Activated CD4-positive, alpha-beta T cell treated with anti-CD3 and anti-CD28 coated beads, Interleukin-2, amount 50 U/mL, for 16 hours (primary cell): ENCODE measurements at places on chromosomes 3 and 15.

DNA sequence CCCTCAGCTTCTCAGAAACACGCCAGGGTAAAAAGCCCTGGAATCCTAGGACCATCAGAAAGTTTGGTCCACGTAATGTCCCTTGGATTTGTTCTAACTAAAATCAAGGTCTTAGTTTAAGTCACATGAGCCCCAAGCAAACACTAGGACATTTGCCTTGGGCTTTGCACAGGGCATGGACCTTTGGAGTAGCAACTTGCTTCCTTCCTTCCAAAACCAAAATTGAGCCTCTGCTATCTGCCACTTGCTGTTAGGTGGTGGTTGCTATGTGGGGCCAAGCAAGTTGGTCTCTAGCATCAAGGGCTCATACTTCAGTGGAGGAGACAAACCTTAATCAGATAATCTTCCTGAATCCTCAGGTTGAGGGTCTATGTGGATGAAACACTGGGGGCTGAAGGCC lies 4.0 kb upstream of the DAG1 start:
- DNase-seq: no peak

DNA sequence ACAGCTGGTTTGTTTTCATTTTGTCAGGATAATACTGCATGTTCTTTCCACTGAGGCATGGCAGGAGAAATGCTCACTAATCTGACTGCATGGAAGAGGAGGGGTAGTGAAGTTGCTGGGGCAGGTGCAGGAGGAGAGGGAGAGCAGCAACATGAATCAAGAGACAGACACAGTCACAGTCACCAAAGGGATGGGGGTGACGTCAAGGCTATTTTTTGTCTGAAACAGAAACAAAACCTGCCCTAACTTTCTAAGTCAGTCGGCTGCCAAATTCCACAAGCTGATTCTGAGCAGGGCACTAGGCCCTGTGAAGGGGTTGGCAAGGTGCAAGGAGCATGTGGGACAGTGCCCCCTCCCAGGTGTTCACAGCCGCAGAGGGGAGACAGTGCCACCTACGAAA lies 186.6 kb upstream of the NSMCE3 start:
- no peak for DNase-seq

DNA sequence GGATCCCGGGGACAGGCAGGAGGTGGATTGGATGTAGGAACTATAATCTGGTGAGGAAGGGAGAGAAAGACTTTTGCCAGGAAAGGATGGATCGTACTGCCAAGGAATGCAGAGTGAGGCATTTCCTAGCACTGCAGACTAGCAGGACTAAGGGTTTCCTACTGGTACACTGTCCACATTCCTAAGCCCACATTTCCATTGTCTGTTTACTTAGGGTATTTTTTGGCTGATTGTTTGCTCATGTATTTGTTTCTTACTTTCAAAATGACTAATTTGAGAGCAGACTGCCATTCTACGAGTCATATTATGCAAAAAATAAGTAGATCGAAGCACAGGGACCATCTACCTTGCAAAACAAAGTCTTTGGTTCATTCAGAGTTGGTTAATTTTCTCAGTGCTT lies 1029.5 kb upstream of the NR2F2 start:
- DNase-seq: peak; percentile 14

GRCh38 chr3:17913359-17913758 lies 170.9 kb upstream of the TBC1D5 start:
- no peak for DNase-seq

DNA sequence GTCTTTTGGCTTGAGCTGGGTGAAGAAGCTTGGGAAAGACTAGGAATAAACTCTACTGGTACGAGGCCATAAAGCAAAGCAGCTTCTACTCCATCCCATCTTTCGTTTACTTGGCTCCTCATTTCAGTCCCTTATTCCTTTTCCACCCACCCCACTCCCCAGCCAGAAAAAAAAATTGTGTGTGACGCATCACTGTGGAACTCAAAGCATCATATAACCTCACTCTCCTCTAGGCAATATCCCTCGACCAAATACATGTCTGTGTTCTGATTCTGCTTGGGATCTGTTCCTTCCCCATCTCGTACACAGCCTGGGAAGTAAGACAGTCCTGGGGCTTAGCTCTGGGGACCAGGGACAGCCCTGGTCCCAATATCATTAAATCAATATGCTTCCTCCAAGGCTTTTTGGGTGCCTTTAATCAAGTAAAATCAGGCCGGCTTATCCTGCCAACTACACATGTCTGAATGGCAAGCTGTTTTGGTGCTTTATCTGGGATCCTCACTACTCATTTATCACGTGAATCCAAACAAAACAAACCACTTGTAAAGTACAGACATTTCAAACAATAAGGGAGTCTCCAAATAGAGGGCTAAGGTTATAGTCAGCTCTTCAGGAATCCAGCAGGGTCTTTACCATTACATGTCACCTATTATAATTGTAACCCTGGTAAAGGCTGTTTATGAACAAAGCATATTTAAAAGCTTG lies 74.9 kb upstream of the ZBED2 start:
- no peak for DNase-seq

GRCh38 chr3:8996216-8996615 lies 32.9 kb upstream of the RAD18 start:
- DNase-seq: no peak

- DNase-seq: no peak
Observed at GRCh38 chr15:61946778-61947177, 113.5 kb downstream of the VPS13C start.

- DNase-seq: peak; percentile 27
Observed at GRCh38 chr3:184284696-184285095, 8.9 kb downstream of the ECE2 start.

GRCh38 chr3:48014358-48014757 lies 1.9 kb downstream of the MAP4 start:
- no peak for DNase-seq

- DNase-seq: no peak
Observed at GRCh38 chr15:42498212-42499068, 3.0 kb downstream of the SNAP23 start.

- no peak for DNase-seq
Observed at GRCh38 chr3:64291345-64291744, 66.1 kb upstream of the PRICKLE2 start.

GRCh38 chr15:33132233-33132580 lies 62.3 kb downstream of the FMN1 start:
- no peak for DNase-seq

DNA sequence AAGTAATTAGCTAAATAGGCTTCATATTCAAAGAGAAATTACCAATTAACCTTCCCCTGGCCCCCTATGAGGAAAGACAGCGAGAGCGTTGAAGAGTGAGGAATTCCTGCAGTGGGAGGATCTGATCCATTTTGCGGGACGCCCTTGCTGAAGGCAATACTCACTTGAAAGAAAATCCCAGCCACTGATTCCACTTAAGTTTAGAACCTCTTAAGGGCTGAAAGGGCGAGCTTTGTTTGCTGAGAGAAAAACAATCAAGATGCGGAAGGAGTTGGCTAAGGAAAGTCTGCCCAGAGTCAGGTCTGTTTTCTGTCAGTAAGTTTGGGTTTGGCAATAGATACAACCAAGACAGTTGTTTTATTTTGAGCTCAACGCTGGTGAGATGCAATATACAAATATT lies 102.8 kb upstream of the GBE1 start:
- no peak for DNase-seq

DNA sequence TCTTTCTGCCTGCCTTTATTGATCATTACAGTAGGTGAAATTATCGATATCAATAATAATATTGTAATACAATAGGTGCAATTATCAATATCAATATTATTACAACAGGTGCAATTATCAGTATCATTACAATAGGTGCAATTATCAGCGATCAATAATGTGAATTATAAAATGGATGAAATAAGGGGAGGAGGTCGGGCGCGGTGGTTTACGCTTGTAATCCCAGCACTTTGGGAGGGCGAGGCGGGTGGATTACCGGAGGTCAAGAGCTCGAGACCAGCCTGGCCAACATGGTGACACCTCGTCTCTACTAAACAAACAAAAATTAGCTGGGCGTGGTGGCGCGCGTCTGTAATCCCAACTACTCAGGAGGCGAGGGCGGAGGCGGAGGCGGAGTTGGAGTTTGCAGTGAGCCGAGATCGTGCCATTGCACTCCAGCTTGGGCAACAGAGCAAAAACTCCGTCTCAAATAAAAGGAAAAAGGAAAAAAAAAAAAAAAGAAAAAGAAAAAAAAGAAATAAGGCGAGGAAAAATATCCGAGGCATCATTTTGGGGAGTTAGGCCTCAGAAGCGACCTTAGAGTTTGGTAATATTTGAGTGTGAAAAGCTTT lies 611 bp upstream of the BNIP2 start:
- DNase-seq: peak; percentile 73

DNA sequence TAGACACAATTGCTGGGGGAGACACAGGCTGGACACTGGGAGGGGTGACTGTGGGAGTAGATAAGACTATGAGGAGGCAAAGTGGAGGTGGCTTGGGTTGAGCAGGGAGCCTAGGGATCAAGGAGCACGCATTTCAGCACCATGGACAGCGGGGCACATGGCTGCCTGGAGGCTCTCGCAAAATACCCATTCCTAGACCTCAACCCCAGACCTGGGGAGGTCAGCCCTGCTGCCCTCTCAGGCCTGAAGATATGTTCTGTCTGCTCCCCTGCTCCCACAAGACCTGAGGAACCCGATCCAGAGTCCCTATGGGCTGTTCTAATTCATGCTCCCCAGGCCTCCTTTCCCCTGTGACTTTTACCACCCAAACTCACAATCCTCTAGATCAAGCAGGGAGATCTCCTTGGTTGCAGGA lies 16.0 kb upstream of the CPEB1 start:
- peak; percentile 36 for DNase-seq

DNA sequence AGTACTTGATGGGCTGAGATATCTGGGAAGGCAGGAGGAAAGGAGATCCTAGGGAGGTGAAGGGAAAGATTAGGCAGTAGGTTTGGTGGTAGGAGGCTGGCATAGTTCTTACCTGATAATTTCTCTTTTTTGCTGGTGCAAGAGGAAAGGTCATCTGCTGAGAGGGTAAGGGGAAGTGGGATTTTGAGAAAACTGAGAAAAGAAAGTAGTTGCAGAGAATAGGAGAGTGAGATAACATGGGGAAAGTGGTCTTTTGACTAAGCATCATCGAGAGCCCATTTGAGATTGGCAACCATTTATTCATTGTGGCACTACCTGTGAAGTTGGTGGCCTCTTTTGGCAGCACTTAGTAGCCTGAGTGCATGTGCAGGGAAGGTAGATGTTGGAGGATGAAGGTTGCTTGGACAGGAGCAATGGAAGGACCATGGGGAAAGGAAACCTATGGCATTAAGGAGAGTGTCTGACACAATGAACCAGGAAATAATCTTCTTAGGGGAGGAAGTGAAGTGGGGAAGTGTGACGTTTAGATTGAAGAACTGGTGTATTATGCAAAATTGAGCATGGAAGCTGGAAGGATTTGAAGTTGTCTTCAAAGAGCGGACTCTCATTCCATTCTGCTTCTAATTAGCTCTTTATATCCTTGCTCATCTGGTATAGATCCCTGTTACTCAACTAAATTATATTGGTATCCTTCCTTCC lies 21.9 kb upstream of the USP13 start:
- no peak for DNase-seq

- no peak for DNase-seq
Observed at GRCh38 chr3:249587-250262, 53.2 kb downstream of the CHL1 start.

GRCh38 chr3:136612512-136612911 lies 139.7 kb downstream of the STAG1 start:
- no peak for DNase-seq
